ENCODE measurements at places on chromosomes 7 and 10.
A peak's percentile ranks its signal among the peaks of the same experiment; 100 is the strongest.

GRCh38 chr7:48097521-48098231, 8.6 kb downstream of the UPP1 start:
- DNase-seq, result no peak

DNA sequence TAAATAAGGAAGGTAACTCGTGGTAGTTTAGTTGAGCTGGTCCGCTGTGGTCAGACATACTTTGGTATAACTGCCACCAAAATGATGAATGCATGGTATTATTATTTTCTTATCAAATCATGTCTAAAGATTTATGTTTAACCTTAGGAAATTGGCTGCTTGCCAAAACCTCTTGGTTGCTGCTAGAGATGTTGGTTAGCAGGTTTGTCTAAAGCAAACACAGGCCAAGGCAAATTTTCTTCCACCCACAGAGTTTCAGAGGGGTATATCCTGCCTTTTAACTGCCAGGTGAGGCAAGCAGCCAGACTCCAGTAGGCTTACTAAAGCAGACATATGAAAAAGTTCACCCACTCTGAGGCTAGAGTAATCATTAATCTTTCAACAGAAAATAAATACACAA, 101.4 kb downstream of the SEMA3E start:
- no peak for DNase-seq

- DNase-seq, result no peak
Observed at GRCh38 chr10:3716093-3716492, 68.9 kb downstream of the KLF6 start.

- peak; percentile 87 for DNase-seq
Observed at GRCh38 chr7:75993689-75994387, 557 bp downstream of the TMEM120A start.

GRCh38 chr7:108136191-108136688, 6.1 kb upstream of the LAMB4 start:
- DNase-seq, result no peak

All from Right ventricle myocardium inferior (tissue), 1 donor.